ENCODE measurements at places on chromosomes 2 and 18. TPM values are rescaled to one million over a fixed set of nuclear protein-coding genes. Genes with fewer than 3 reads are reported as not detected.
A peak's percentile ranks its signal among the peaks of the same experiment; 100 is the strongest.

DNA sequence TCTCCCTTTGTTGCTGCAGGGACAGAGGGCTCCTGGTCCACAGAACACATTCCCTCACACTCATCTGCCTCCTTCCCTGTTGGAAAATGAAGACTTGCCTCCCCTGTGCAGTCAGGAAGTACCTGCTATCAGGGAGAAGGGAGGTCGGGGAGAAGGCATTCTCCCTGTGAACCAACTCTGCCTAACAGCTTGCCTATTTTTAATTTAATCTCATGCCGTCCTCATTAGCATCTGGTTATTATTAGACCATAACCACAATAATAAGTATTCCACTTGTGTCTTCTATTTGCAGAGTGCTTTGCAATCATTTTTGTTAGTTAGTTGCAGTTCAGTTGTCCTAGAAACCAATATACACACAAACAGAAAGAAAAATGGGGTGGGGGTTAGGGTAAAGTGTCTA is 232.6 kb upstream of the SKOR2 start:
- no peak overlapping the region for H3K27ac ChIP-seq
- no peak overlapping the region for H3K4me3 ChIP-seq
- H3K4me1 ChIP-seq: no peaks in the 10 kb centered on the region
- no peaks in the 10 kb centered on the region for H3K36me3 ChIP-seq
- DNase-seq: no peak

DNA sequence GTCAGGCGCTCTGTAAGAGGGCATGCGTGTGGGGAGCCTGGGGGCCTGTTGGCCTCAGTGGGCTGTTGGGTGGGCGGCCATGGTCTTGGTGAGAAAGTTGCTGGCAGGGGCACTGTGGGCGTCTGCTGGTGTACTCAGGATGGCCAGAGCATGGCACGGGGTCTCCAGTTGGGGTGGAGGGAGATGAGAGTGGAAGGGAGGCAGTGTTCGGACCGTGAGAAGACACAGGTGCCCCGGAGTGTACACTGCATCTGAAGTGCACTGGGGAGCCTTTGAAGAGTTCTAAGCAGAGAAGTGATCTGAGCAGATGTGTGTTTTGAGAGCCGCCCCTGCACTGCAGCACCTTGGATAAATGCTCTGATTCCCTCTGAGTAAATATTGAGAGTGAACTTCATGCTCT is 150.8 kb downstream of the LDLRAD4 start:
- no peak for DNase-seq
- H3K27me3 ChIP-seq: peaks cover 9% of the 10 kb centered on the region
- no peak overlapping the region for H3K4me3 ChIP-seq
- no peaks in the 10 kb centered on the region for H3K36me3 ChIP-seq
- no peak overlapping the region for H3K27ac ChIP-seq

ACTG2 gene
- total RNA-seq: not detected

DNA sequence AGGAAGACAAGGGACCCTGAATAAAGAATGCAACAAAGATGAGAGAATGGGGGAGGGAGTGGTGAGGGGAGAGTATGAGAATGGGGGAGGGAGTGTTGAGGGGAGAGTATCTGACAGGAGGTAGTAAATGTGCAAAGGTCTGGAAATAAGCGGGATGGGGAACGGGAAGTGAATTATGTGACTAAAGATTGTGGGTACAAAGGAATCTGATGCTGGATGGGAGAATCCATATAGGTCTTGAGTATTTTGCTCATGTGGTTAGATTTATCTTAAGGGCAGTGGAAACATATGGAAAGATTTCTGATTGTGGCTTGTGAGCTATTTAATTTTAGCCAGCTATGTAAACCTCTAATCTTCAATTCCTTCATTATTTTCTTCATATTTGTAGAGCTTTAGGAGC is 593.4 kb downstream of the DCC start:
- DNase-seq: no peak
- no peaks in the 10 kb centered on the region for H3K36me3 ChIP-seq
- H3K4me3 ChIP-seq: no peak overlapping the region
- H3K27ac ChIP-seq: no peak overlapping the region

DIPK1C gene
- not detected for total RNA-seq

IL36RN gene
- not detected for total RNA-seq

PROM2 gene
- 0.12 TPM for total RNA-seq

- no peaks in the 10 kb centered on the region for H3K27me3 ChIP-seq
- no peak overlapping the region for H3K4me3 ChIP-seq
- H3K27ac ChIP-seq: peak overlapping the region; percentile 53
- no peak for DNase-seq
These were observed 6.3 kb downstream of the RAB12 start for GRCh38 chr18:8615397-8616027.

ERBB4 gene
- not detected for total RNA-seq

ILKAP gene
- 77.3 TPM for total RNA-seq

CRYBA2 gene
- not detected for total RNA-seq

UPP2 gene
- total RNA-seq: not detected

- peak within 1 kb of the TSS; percentile 98 for H3K4me3 ChIP-seq
- DNase-seq: peak; percentile 82
- H3K27me3 ChIP-seq: no peaks in the 10 kb centered on the region
- peaks cover 31% of the 10 kb centered on the region for H3K4me1 ChIP-seq
- H3K27ac ChIP-seq: peak within 1 kb of the TSS; percentile 100
- H3K36me3 ChIP-seq: peaks cover 10% of the 10 kb centered on the region
These were observed at the start of gene RNU2-63P for GRCh38 chr2:88016086-88016959. Gene RNU2-63P (minus strand): TSS chr2:88016547.

MSGN1 gene
- 0.42 TPM for total RNA-seq

DNA sequence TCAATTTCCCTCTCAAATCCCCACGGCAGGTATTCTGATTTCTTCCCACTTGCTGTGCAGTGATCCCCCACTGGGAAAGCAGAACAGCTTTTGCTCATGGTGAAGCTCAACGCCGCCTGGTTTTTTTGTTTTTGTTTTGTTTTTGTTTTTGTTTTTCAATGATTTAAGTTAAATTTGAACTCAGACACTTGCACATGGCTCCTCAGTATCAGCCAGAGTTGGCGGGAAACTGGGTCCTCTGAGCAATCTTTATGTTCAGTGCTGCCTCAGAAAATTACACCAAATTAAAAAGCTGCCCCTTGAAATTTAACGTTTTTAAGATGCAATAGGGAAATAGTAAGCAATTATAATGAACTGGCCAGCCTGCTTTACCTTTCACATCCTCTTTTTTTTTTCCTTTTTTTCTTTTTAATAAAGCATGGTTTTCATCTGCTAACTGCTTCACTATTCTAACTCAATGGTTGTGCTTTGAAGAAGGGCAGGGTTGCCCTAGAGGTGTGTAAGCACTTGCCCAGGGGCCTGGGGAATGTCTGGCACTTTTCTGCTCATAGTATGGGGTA is 277.0 kb upstream of the HNRNPA3 start:
- no peak for DNase-seq
- no peaks in the 10 kb centered on the region for H3K27me3 ChIP-seq
- H3K27ac ChIP-seq: no peak overlapping the region
- H3K4me3 ChIP-seq: no peak overlapping the region
- H3K36me3 ChIP-seq: no peaks in the 10 kb centered on the region

- peak overlapping the region; percentile 89 for H3K27ac ChIP-seq
- H3K27me3 ChIP-seq: no peaks in the 10 kb centered on the region
- H3K36me3 ChIP-seq: peaks cover 47% of the 10 kb centered on the region
- H3K4me1 ChIP-seq: peaks cover 82% of the 10 kb centered on the region
- H3K4me3 ChIP-seq: peak overlapping the region; percentile 90
These were observed 786 bp downstream of the TET3 start for GRCh38 chr2:73985308-73986084.

- H3K4me1 ChIP-seq: no peaks in the 10 kb centered on the region
- no peak overlapping the region for H3K27ac ChIP-seq
- H3K36me3 ChIP-seq: no peaks in the 10 kb centered on the region
These were observed 15.1 kb upstream of the LIPG start for GRCh38 chr18:49546719-49547273.

UGT1A10 gene
- not detected for total RNA-seq

DNA sequence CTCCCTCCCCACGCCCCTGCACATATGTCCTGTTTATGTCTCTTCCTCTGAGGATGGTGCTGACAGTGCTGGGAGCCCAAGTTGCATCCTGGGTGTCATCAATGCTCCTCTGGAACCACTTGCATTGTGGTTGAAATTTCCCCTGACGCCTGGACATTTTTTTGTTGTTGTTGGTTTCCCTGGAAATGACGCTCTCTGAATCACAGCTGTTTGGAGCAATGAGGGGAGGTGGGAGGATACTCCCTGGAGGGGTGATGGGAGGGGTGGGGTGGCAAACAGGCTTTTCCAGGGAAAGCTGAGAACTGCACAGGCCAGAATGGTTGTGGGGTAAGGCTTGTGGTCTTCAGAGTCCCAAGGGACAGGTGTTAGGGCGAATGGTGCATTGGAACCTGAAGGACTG is 29.6 kb downstream of the CELF4 start:
- no peaks in the 10 kb centered on the region for H3K36me3 ChIP-seq
- no peak overlapping the region for H3K4me3 ChIP-seq
- H3K27ac ChIP-seq: no peak overlapping the region
- peaks cover 20% of the 10 kb centered on the region for H3K27me3 ChIP-seq
- peaks cover 6% of the 10 kb centered on the region for H3K4me1 ChIP-seq

DNA sequence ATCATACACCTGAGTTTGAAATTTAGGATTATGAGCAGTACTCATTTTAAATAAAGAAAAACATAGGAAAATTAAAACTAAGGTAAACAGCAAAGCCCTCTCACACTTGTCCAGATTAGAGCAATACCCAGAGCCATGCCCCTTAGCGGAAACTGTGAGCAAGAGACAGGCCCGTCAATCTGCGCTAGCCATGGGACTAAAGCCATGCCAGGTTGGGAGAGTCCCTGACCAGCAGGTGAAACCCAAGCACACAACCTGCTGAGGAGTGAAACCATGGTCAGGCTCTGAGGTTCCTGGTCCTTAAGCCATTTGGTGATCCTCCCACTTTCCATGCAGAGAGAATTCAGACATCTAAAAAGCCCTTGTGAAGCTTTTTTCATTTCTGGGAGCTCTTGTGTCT is 494.3 kb downstream of the STK39 start:
- H3K36me3 ChIP-seq: no peaks in the 10 kb centered on the region
- H3K4me1 ChIP-seq: no peaks in the 10 kb centered on the region
- DNase-seq: no peak
- no peak overlapping the region for H3K4me3 ChIP-seq
- no peak overlapping the region for H3K27ac ChIP-seq
- H3K27me3 ChIP-seq: peaks cover 7% of the 10 kb centered on the region

CYP27A1 gene
- 0.49 TPM for total RNA-seq

PIEZO2 gene
- total RNA-seq: not detected

GRCh38 chr18:9001209-9001608 is 101.3 kb upstream of the NDUFV2 start:
- H3K4me1 ChIP-seq: no peaks in the 10 kb centered on the region
- H3K4me3 ChIP-seq: no peak overlapping the region

FAM161A gene
- total RNA-seq: 2.5 TPM

- H3K27ac ChIP-seq: no peak overlapping the region
- DNase-seq: no peak
- H3K4me3 ChIP-seq: no peak overlapping the region
These were observed 22.4 kb downstream of the CAPG start for GRCh38 chr2:85387754-85388153.

- no peak overlapping the region for H3K4me3 ChIP-seq
- no peaks in the 10 kb centered on the region for H3K27me3 ChIP-seq
- DNase-seq: no peak
- no peak overlapping the region for H3K27ac ChIP-seq
These were observed 162.6 kb upstream of the SLC39A10 start for GRCh38 chr2:195494451-195494850.

- H3K27me3 ChIP-seq: peaks cover 52% of the 10 kb centered on the region
- H3K4me1 ChIP-seq: peaks cover 17% of the 10 kb centered on the region
- H3K36me3 ChIP-seq: no peaks in the 10 kb centered on the region
- H3K27ac ChIP-seq: no peak overlapping the region
These were observed 456.9 kb upstream of the TNP1 start for GRCh38 chr2:217316743-217317142.

DNA sequence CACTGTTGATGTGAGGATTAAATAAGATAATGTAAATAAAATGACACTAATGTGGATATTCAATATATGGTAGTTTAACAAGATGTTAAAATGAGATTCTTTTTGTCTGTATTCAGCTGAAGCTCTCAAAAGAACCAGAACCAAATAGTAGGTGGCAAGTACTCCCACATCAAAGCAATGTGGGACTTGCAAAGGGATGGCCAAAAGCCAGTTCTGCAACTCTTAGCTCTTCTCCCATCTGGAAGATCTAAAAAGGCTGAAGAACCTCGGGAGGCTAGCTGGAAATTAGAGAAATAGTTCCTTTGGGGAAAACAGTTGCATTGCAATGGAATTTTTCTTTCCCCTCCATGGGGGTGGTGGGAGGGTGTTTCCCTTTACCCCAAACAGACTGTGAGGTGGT is 48.7 kb downstream of the FBXO48 start:
- H3K27ac ChIP-seq: peak overlapping the region; percentile 67
- H3K27me3 ChIP-seq: no peaks in the 10 kb centered on the region
- peaks cover 86% of the 10 kb centered on the region for H3K4me1 ChIP-seq
- no peak for DNase-seq

DNA sequence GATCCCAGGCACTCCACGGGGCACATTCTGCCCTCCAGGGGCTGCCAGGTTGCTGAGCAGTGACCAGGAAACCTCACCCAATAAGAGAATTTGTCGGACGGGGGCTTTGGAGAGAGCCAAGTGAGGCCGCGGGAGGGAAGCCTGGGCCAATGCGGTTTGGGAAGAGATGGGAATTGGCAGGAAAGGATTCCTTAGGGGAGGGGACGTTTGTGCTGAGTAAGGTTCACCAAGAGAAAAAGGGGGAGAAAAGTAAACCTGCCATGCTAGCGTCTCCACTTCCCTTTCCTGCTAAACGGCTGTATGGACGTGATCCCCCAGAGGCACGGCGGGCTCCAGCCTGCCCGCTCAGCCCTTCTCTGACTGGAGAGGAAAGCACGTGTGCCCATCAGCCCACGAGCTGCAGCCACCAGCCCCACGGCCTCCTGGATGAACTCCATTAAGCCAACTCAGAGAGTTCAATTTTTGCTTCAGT is 194.4 kb upstream of the ID2 start:
- peak overlapping the region; percentile 73 for H3K4me3 ChIP-seq
- H3K27ac ChIP-seq: peak overlapping the region; percentile 57
- no peak for DNase-seq
- H3K4me1 ChIP-seq: peaks cover 29% of the 10 kb centered on the region
- no peaks in the 10 kb centered on the region for H3K36me3 ChIP-seq

DNA sequence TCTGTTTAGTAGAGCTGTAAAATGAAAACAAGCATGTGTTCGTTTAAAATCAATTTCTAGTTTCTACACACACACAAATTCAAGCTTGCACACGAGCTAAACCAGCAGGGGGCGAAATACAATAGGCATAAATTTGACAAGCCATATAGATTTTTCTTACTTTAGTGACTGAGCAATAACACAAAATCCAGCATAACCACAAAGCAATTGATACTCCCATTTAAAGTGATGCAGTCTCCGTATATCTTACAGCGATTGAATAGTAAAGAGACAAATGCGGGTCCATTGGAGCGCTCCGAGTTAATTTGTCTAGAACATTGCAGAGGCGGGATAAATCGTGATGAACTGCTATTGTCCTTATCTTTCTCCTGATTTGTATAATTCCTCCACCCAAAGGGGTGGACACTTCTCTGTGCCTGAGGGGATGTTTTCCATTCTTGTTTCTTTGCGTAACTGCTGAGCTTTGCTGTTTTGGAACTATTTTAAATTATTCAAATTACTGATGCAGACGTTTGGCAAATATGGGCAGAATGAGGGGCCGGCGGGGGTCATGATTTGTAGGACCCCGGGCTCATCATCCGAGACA is 1.2 kb upstream of the AFTPH start:
- H3K4me1 ChIP-seq: peaks cover 37% of the 10 kb centered on the region
- H3K36me3 ChIP-seq: peaks cover 22% of the 10 kb centered on the region
- DNase-seq: no peak
- peak overlapping the region; percentile 98 for H3K4me3 ChIP-seq

GPR39 gene
- total RNA-seq: not detected

GRCh38 chr2:187994464-187995331 is 297.0 kb upstream of the GULP1 start:
- H3K27ac ChIP-seq: no peak overlapping the region
- H3K36me3 ChIP-seq: no peaks in the 10 kb centered on the region

Data from activated B cell treated with CpG ODN at 0.5 μM for 24 hours (primary cell).